Fibroblast of skin of right quadriceps (primary cell): ENCODE measurements at places on chromosomes 7 and 10.

GRCh38 chr7:140053812-140054539 is 8.8 kb downstream of the PARP12 start:
- DNase-seq, result no peak

GRCh38 chr10:53108317-53108934 is 335.8 kb upstream of the MBL2 start:
- DNase-seq, result no peak

DNA sequence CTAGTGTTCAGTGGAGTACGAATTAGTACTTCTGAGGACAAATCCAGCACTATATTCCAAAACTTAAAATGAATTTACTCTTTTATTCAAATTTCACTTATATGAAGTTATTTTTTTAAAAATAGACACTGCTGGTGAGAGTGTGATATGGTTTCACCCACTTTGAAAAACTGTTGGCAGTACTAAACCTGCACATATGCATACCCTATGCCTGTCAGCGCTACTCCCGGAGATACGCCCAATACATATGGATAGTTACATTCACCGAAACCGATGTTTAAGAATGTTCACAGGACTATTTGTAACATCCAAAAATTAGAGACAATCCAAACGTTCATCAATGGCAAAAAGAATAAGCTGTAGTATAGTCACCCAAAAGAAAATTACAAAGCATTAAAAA is 69.6 kb downstream of the UBE2H start:
- DNase-seq, result no peak

DNA sequence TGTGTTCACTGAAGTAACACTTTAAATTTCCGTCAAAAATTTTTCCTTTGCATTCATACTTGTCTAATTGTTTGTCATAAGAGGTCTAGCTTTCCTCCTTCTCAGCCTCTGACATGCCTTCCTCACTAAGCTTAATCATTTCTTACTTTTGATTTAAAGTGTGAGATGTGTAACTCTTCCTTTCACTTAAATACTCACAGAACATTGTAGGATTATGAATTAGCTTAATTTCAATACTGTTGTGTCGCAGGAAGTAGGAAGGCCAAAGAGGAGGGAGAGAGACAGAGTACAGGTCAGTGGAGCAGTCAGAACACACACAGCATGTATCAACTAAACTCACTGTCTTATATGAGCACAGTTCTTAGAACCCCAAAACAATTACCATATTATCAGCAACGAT is 99.0 kb downstream of the SRPK2 start:
- no peak for DNase-seq

DNA sequence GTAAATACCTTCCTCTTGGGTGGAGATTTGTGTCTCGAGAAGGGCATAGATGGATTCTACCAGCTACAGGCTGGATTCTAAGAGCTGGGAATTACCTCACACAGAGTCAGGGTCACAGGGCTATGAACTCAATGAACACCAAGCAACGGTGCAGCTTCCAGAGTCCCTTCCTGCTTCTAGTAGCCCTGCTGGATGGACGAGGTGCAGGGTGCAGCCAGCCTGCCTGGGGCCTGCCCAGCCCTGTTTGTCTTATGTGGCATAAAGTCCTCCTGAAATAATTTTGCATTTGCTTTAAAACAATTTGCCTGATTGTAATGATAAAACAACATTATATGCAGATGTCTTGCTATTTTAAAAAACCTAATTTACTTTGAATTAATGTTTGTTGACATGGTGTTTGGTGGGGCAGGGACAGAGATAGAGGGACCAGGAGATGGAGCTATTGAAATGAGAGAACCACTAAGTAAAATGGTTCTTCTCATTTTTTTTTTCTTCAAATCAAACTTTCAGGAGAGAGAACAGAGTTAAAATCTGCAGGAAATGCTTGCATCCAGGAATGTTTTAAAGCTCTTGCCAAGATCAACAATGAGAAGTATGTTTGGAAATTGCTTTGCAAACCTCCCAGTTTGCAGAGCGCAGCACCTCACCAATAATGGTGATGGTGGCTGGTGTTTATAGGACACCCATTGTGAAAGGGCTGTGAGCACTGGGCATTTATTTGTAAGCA is 305.4 kb upstream of the PODXL start:
- DNase-seq, result peak; percentile 75

- peak; percentile 6 for DNase-seq
These were observed 21.7 kb upstream of the OR2A5 start for GRCh38 chr7:144027070-144027469.

GRCh38 chr10:77793831-77794230 is 132.7 kb downstream of the DLG5 start:
- no peak for DNase-seq

- DNase-seq, result no peak
These were observed 29.1 kb upstream of the EPC1 start for GRCh38 chr10:32376097-32376496.

GRCh38 chr10:102188298-102188940 is 36.2 kb downstream of the NOLC1 start:
- DNase-seq, result no peak

GRCh38 chr7:100892364-100893317 is 3.0 kb downstream of the ACHE start:
- DNase-seq, result no peak

DNA sequence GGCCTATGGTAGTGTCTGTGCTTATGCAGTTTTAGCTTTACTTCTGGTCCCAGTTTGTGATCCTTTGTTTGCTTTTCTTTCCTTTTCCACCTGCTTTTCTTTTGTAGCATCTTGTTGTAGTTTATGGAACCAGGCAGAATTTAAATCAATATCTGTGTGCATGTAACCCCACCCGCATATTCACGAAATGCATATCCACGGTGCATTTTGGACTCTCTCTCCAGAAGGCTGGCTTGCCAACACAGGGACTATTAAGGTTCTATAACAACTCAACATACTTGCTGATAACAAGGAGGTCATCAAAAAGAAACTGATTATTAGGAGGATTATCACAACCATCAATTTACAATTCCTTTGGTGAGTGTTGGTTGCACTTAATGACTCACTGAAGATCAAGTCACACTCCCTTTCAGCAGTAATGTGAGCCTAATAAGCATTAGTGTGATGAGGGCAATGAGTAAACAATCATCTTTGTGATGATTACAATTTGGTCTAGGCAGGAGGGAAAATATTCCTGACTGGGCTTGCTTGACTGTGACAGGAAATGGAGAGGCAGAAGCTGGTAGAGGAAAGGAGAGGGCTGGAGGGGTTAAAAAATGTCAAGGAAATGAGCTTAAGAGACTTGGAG is 378.6 kb downstream of the REEP3 start:
- DNase-seq, result no peak

DNA sequence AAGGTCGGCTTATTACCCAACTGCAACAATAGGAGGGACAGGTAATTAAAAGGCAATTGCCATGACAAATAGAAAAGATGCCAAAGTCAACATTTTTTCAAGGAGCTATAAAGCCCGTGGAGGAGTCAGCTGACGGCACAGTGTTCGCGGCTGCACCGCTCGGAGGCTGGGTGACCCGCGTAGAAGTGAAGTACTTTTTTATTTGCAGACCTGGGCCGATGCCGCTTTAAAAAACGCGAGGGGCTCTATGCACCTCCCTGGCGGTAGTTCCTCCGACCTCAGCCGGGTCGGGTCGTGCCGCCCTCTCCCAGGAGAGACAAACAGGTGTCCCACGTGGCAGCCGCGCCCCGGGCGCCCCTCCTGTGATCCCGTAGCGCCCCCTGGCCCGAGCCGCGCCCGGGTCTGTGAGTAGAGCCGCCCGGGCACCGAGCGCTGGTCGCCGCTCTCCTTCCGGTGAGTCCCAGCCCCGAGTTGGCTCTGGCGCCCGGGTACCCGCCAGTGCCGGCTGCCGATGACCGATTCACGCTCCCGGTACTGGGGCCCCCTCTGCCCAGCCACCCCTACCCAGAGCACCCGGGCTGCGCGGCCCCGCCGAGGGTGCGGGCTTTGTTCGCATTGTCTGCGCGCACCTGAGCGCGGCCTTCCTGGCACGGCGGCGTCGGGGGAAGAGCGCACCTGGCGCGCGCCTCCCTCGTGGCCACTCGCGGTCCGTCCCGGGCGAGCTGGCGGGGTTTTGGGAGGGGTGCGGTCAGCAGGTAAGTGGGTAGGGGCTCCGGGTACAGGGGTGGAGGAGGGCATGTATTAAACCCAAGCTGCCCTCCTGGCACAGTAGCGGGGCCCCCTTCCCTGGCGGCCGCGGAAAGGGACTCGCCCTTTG is at the start of gene VWA2:
TSS of gene VWA2 (plus strand) at position 138 of the 877 bp plus-strand sequence. CDS start 9,460 bp downstream, outside the sequence.
- no peak for DNase-seq

DNA sequence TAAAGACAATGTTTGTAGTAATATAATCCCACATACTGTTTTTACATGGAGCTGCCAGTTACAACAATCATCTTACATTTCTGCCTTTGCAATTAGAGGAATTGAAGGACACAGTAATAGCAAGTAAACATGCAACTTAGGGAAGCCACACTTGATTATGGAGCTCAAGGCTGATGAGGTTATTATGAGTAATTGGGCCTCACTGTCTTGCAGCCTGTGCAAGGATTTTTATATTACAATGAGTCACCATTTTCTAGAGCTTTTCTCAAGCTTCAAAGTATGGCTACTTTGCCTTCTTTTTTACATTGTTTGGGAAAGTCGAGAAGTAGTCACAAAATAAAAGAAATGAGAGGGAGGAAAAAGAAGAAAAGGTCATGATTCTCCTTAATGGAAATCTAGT is 226.4 kb downstream of the KIAA1217 start:
- DNase-seq, result peak; percentile 83

DNA sequence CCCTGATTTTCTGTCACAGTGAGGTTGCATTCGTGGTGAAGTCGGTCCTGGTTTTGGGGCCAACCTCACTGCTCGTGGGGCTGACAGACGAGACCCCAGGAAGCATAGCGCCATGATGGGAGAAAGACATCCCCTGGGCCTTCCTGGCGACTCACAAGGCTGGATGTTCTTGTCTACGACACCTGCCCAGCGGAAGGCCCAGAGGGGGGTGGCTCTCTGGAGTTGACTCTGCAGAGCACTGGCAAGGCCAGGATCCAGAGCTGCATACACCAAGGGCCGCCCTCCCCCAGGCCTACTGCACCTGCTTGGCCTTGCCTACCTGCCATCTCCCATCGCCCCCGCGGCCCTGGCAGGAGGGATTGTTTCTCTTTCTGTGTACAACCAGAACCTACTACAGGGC is 608.9 kb downstream of the PTPRN2 start:
- no peak for DNase-seq

- no peak for DNase-seq
These were observed 516.4 kb downstream of the GLRX3 start for GRCh38 chr10:130652544-130652943.

DNA sequence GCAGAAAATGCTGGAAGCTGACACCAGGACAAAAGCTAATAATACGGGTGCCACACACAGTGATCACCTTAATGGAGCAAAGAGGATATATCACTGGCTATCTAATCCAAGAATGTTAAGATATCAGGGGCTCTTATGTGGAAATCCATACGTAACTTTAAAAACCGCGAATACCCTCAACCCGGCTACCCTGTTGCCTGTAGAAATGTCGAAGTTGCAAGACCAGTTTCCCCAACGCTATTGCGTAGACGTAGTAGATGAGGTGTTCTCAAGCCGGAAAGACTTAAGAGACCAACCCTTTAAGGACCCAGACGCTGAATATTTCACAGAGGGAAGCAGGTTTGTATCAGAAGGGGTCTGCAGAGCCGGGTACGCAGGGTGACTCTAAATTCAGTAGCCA is 7.9 kb upstream of the CYREN start:
- no peak for DNase-seq

DNA sequence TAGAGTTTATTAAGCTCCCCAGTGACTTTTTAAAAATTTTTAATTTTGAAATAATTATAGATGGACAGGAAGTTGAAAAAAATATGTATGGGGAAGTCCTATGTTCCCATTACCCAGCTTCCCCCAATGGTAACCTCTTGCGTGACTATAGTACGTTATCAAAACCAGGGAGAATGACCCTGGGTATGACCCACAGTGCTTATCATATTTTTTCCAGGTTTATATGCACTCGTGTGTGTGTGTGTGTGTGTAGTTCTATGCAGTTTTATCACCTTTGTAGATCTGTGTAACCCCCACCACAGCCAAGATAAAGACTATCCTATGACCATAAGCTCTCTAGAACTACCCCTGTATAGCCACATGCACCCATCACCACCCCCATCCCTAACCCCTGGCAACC is 72.8 kb downstream of the TBXAS1 start:
- DNase-seq, result no peak

DNA sequence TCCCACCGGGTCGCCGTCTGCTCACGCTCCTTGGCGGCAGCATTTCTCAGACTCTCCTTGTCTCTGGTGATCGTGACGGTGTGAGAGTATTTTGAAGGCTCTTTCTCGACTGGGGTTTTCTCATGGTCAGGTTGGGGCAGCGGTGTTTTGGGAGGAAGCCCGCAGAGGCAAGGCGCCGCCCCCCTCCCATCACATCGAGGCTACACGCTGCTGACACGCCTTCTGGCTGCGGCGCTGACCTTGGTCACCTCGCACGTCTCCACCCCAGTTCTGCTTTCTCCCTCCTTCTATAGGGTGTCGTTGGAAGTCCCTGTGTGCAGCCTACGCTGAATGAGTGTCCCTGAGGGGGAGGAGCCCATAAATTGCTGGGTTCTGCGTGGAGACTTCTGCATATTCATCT is 55.2 kb downstream of the GLRX3 start:
- DNase-seq, result no peak

GRCh38 chr10:127161482-127161881 is 34.9 kb downstream of the INSYN2A start:
- DNase-seq, result no peak

DNA sequence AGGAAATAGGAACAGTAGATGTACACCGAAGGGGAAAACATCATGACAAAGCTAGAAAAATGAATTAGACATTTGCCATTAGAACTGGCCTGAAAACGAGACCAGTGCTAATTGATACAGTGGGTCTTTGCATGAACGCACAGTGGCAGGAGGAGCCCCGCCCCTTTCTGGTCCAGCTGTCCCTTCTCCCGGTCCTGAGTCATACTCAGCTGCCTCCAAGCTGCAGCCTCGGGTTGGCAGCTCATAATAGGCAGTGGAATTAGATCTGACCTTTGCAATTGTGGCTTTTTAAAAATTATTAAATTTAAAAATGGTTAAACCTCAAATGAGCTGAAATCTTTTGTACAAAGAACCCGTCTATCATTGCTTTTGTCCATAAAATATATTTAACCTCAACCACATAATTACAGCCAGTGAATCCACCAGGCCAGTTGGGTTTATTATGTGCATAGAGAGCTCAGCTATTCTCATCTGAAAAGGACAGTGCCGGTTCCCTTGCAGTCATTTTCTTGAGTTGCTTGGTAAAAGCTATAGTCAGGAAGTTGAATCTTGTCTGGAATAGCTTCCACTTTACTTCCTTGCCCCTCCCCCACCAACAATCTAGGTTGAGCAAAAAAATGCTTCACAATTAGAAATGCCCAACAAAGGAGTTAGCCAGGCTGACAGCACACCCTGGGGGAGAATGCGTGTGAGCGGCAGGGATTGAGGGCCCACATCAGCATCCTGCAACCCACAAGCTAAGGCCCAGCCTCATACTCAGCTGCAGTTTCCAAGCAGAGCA is 147.1 kb downstream of the BUB3 start:
- no peak for DNase-seq

- no peak for DNase-seq
These were observed 42.4 kb downstream of the STARD3NL start for GRCh38 chr7:38220452-38220851.

- DNase-seq, result peak; percentile 56
These were observed 243.0 kb upstream of the GLI3 start for GRCh38 chr7:42479816-42480633.
